Amniotic epithelial cell (primary cell): ENCODE measurements at places on chromosomes 5 and 9.

DNA sequence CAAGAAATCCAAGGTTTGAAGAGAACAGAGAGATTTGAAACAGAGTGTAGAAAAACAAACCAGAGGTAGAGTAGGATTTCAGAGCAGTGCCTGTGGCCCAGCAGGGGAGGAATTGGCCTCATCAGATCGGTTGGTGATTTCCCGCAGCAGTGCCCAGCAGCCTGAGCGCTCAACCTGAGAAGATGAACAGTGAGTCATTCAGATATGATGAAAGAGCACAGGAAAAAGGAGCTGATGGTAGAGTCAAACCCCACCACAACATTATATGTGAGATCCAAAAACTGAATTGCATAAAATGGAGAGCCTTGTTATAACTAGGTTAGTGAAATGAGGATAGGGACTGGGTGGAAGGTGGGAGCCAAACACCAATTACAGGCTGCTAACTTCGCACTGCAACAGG lies 248.9 kb downstream of the PIK3R1 start:
- DNase-seq: peak; percentile 69

GRCh38 chr9:98081477-98082219 lies 25.1 kb downstream of the NANS start:
- DNase-seq: peak; percentile 85

DNA sequence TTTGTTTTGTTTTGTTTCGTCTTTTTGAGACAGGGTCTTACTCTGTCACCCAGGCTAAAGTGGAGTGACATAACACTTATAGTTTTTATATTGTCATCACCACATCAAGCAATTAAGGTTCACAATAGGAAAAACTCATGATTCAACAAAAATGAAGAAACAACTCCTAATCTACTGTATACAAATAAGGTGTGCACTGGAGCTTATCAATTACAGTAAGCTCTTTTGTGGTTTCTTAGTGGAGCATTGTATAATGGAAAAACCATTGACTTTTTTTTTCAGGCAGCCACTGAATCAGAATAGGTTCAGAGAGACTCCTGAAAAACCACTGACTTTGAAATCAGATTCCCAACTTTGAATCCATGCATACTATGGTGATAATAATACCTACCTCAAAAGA lies 10.8 kb upstream of the PLIN2 start:
- no peak for DNase-seq

DNA sequence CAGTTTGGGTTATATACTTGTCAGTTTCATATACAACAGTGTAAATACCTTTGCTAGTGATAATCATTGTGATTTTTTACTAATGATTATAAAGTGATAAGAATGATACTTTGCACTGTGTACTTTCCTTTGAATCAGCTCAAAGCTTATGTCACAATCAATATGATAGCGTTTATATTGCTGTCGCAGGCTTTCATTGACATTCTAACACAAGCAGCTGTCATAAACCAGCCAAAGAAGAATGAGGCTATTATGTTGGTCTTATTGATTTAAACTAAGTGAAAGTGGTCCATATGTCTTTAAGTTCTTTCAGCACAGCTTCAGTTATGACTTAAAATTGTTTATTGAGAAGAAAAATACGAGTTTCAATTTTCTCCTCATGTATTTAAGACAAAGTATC lies 272.7 kb upstream of the RGMB start:
- DNase-seq: no peak

DNA sequence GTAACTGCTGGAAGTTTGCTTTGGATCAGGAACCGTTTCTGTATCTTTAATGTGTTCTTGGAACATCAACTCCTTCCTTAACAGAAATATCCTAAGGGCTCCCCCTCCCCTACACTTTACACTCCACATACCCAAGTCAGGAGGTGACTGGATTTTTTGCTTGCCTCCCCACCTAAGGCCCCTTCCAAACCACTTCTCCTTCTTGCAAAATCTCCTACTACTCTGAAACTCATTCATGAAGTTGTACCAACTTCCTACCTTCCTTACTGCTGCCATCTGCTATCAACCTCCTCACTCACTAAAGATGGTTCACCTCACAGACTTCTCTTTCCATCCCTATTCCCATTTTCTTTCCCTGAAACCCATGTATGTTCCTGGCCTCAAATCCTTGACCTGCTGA lies 16.1 kb downstream of the TXN start:
- no peak for DNase-seq

- peak; percentile 41 for DNase-seq
Observed at GRCh38 chr5:19734776-19735175, 253.2 kb downstream of the CDH18 start.

- peak; percentile 9 for DNase-seq
Observed at GRCh38 chr9:26789959-26790358, 102.6 kb downstream of the CAAP1 start.

GRCh38 chr5:75156585-75156984 lies 80.1 kb downstream of the ANKRD31 start:
- no peak for DNase-seq

DNA sequence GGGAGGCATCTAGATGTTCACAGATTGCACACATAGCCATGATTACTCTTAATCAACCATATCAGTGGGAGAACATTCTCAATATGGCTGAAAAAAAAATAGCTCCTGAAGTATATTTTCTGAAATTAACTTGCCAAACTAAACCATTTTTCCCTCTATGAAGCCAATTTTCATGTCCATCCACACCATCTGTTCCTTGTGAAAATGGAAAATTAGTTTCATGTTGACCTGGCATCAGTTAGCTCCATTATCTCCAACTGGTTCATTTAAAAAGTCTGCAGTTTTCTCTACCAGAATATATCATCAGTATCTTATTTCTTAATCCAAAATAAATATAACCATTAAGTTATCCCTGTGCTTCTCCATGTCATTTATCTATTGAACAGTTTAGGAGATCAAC lies 138.8 kb upstream of the CDH10 start:
- no peak for DNase-seq

DNA sequence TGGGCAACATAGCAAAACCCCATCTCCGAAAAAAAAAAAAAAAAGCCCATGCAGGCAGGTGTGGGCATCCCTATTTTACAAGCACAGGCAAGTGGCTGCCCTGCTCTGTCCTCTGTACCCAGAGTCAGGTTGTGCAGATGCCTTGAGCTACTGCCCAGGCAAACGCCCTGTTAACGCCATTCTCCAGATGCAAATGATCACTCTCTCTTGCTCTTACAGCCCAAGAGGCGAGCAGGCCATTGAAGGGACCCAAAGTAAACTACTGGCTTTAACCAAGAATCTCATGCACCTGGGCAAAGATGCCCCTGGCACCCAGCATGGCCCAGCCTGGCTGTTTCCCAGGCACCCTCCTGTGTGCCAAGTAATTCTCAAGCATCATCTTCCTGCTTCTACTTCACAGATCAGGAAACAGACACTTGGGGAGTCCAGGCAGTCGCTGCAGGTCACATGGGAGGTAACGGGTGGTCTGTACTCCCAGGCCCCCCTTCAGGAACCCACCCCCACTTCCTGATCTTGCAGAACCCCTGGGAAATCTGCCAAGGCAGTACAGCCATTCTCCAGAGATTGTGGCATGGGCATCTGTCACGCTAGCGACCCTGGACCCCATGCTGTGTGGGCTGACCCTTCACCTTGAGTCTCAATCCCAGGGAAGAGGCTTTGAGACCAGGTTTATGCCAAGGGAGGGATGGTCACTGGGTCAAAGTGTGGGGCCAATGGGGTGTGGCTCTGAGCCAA lies 14.2 kb downstream of the EEIG1 start:
- DNase-seq: no peak

GRCh38 chr9:90894986-90895687 lies 93.5 kb downstream of the SYK start:
- peak; percentile 12 for DNase-seq

DNA sequence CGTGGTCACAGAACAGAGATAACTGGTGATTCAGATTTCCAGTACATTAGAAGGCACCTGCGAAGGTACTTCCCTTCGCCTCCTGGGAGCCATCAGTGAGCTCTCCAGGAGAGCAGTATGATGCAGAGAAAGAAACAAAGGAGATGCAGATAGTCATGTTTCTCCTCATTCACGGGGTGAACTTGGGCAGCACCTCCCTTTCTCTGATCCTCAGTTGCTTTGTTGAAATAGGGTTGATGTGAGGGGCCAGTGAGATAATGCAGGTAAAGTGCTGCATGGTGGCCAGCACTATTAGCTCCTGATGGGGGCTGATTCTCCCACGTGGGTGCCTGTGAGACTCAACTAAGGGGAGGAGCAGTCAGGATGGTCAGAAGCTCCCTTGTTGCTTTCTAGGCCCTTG lies 46.6 kb upstream of the ZNF169 start:
- DNase-seq: no peak
